ENCODE measurements at places on chromosomes 11 and 22.

DNA sequence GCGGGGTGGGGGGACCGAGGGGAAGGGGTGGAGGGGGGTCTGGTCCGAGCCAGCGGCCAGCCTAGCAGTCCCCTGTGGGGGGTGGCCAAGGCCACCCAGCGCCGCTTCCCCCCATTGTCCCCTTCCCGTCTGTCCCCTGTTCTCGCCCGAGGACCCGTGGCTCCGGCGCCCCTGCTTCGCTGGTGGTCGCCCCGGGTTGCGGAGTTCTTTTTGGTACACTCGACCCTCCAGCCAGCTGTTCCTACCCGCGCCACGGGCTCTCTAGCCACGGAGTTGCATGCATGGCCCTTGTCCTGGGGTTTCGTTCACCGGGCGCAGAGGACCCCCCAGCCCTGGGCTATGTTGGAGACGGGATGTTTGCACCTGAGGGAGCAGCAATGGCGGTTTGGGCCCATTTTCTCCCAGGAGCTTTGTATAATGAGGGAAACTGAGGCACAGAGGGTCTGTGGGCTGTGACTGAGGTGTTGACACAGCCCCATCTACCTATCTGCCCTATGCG is 489 bp downstream of the RNF214 start:
- DNase-seq, result no peak

DNA sequence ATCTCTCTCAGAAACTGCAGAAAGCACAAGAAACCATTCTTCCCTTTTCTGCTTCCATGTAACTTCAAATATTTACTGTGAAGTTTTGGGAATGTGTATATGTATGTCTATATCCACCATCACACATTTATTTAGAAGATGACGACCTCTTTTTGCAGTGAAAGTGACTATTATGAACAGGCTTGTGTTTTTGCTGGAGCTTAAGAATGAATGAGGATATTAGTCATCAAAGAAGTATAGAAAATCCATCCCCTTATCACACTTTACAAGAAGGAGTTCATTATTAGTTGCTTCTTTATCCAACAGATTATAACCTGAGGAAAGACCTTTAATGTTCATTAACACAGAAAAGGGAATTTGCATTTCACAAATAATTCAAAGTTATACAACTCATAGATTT is 21.1 kb upstream of the SLC5A12 start:
- no peak for DNase-seq

DNA sequence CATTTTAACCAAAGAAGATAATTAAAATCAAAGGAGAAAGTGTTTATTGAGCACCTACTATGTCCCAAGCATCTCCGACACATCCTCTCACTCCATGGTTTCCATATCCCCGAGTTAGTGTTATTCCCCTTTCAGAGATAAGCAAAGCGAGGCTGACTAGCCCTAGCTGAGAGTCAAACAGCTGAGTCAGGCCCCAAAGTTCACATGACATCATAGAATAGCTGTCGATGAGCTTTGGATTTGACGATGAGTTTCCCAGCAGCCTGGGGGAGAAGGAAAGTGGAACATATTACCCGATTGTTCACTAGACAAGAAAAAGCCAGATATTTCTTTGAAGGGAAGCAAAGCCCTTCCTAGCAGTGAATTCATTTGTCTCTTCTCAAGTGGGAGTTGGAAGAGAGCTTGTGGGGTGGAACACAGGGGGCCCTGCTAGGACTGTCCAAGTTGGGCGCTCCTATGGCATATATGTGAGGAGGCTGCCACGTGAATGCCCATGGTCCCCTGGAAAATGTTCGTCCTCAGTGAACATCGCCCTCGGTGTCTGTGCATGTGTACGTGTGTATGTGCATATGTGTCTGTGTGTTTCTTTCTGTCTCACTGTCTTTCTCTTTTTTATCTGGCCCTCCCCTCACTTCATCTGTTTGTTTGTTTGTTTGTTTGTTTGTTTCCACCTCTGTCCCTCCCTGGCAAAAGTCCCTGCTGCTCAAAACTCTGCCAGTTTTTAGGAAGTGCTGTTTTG is 493 bp upstream of the CYTH4 start:
- no peak for DNase-seq

- no peak for DNase-seq
Measured at GRCh38 chr11:17230867-17231851, 23.4 kb upstream of the PIK3C2A start.

- no peak for DNase-seq
Measured at GRCh38 chr11:67116758-67117105, 2.3 kb upstream of the KDM2A start.

GRCh38 chr11:99960536-99960935 is 726.6 kb upstream of the ARHGAP42 start:
- DNase-seq, result no peak

GRCh38 chr11:79066456-79067351 is 374.1 kb downstream of the TENM4 start:
- DNase-seq, result peak; percentile 46

DNA sequence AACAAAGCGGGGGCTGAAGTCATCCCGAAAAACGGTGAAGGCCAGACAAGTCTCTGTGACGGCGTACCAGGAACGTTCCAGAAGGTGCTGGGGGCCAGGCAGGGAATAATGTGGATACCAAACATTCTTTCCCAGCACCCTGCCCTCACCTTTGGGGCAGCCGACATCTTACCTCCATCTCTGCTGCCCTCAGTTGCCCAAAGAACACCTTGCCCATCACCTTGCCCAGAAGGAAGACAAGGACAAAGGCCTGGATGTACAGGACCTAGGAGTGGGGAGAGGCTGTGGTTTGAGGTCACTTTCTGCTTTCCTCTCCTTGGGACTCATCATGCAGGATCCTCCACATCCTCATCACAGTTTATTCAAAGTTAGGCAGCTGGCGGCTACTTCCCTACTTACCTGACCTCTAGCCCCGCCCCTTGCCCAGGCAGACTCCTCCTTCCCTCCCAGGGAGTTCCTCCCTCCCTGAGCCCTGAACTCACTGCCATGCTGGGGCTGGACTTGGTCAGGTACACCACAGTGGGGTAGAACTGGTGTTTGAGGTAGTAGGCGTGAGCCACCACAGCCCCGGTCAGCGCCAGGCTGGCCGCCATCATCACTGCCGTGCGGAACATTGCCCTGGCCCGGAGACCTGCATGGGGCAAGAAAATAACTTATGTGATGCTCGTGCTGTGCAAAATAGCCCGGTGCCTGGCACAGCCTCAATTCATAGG is 1.2 kb downstream of the SYVN1 start:
- no peak for DNase-seq

DNA sequence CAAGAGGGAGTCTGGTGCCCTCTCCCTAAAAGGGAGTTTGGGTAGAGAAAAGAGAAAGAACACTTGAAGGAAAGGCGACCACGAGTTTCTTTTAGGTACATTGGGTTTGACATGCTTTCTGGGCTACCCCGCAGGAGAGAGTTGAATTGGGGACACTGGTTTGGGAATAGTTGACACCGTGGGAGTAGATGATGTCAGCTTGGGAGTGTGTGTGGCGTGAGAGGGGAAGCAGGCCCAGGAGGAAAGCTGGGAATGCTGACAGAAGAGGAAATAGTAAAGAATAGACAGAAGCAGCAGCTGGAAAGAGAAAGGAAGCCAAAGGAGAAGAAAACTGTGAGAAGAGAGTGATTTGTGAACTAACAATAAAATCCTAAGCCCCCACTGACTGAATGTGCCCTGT is 442.9 kb downstream of the DYNC2H1 start:
- no peak for DNase-seq

DNA sequence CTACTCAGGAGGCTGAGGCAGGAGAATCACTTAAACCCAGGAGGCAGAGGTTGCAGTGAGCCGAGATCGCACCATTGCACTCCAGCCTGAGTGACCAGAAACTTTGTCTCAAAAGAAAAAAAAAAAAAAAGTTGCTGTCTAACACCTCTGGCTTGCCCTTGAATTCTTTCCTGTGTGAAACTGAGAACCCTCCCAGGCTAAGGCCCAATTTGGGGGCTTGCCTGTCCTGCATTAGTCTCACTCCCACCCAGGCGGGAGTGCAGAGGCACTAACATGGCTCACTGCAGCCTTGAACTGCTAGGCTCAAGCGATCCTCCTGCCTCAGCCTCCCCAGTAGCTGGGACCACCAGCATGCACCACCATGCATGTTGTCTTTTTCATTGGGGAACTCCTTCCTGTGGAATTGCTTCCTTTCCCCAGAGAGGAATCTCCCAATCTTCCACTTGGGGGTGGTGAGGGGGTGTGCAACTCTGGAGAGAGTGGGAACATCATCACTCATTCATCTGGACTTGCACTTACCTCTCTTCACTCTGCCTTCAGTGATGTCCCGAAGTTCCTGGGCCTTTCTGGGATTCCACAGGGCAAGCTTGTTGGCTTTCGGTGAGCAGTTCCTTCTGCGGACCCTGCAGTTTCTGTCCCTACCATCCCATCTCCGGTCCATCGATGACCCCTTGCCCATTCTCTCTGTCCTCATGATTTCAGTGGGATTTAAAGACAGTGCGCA is 62.1 kb upstream of the CREB3L1 start:
- no peak for DNase-seq

- no peak for DNase-seq
Measured at GRCh38 chr11:23539556-23539955, 679.3 kb upstream of the CCDC179 start.

- no peak for DNase-seq
Measured at GRCh38 chr11:130574740-130575139, 126.3 kb downstream of the ADAMTS15 start.

- DNase-seq, result no peak
Measured at GRCh38 chr22:41504816-41505215, 35.9 kb downstream of the ACO2 start.

GRCh38 chr11:119608201-119608600 is 120.8 kb downstream of the NECTIN1 start:
- no peak for DNase-seq

DNA sequence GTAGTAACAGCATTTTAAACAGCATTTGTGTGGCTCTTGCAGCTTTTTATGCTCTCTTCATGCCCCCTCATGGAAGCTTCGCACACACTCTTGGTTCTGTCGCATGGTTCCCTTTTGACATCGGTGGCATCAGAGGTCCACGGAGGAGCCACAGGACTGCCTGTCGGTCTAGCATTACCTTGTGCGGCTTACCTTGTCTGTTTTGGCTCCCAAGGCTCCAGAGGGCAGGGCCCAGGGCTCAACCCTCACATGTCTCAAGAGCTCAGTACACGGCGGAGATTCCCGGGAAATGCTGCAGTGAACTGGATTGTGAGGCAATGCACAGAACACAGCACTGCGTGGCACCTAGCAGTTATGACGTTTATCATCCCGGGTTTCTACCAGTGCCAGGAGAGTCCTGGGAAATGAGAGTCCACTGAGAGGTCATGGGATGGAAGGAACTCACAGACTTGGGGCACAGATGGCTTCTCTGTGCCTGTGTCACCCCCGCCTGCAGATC is 1015.8 kb downstream of the TBC1D22A start:
- no peak for DNase-seq

DNA sequence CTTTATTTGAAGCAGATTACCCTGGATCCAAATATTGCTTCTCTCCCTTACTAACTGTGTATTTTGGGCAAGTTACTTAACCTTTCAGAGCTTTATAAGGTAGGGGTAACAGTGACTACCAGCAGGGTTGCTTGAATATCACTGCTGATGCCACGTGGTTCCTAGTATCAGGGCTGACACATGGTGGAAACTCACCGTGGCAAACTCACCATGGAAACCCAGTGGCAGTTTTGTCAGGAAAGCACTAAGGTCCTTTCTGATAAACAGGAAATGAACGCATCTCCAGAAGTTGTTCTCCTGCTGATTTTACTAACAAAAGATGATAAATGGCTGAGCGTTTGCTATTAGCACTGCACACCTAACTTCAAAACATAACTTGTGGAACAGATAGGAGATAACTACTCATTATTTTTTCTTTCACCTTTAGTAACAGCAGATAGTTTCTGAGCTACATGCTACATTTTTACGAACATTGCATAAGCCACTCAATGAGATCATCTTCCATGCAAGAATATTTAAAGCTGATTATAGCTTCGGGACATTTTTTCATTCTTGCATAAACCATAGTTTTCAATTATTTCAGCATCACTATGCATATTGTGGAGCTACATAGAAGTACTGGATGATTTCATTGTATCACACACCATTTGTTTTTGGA is 59.7 kb upstream of the RAG2 start:
- DNase-seq, result no peak

- DNase-seq, result peak; percentile 21
Measured at GRCh38 chr11:63769042-63769713, 603 bp upstream of the ZFTA start.

GRCh38 chr11:19428206-19429002 is 187.7 kb upstream of the E2F8 start:
- no peak for DNase-seq

DNA sequence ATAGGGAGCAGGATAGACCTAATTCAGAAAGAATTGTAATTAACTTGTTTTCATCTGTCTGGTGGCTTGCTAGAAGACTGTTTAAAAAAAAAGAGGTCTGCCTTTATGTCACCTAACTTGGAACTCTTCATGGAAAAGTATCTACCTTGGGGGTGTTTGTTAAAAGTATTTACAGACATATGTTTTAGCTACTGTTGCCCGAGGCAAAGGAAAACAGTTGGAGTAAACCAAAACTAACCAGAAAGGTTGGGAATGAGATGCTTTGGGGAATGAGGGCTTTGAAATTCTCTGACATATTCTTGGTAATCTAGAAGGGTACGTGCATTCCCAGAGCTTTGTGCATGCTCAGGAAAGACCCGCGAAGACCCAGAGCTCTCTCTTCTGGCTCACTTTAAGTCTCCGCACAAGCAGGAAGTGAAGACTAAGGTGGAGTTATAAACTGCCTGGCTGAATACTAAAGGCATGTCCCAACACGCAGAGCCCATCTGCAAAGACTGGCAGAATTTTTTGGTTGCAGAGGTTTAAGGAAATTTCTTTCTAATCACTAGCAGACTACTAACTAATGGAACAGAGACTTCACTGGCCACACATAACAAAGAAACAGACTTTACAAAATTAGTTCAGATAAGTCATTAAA is 33.2 kb downstream of the HIKESHI start:
- DNase-seq, result no peak

DNA sequence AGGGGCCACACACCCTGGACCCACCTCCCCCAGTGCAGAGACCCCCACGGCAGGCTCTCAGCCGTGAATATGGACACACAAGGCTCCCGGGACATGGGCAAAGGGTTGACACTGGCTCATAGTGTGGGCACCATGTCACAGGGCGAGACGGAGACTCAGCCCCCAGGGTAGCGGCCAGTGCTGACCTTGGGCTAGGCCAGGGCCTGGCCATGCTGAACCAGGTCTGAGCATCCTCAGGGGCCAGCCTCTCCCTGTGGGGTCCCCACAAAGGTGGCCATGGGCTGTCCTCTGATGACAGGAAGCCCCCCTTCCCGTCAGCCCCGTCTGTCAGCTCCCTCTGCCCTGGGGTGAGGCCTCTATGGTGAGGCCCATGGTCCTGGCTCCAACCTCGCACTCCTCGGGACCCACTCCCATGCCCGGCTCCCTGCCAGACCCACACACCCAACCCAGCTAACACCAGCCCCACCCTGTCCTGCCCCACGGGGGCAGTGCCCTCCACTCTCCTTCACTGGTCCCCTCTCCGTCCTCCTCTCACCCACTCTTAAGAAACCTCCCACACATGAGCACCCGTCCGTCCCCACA is 19.0 kb upstream of the PRODH start:
- DNase-seq, result no peak

GRCh38 chr11:25988178-25988577 is 343.8 kb upstream of the ANO3 start:
- DNase-seq, result no peak

All from posterior cingulate gyrus (tissue), 11 donors.